ENCODE measurements at places on chromosomes 3 and 15.

DNA sequence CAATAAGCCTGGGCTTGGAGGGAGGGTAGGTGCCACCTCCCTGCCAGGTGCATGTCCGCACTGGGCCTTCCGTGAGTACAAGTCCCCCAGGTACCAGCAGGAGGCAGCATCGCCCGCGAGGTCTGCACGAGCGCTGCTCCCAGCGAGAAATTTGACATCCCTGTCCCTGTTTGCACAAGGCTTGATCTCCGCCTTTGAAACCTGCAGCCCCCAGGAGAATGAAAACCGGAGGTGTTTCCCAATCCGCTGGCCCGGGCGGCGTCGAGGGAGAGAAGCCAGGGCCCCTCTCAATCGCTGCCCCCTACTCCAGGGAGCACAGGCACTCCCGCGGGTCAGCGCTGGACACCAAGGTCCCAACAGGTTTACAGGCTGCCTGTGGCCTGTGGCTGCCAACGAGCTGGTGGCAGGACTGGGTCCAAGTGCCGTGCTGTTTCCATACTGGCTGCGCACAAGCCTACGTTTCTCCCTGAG is 961 bp downstream of the HAPLN3 start:
- no peak for DNase-seq

DNA sequence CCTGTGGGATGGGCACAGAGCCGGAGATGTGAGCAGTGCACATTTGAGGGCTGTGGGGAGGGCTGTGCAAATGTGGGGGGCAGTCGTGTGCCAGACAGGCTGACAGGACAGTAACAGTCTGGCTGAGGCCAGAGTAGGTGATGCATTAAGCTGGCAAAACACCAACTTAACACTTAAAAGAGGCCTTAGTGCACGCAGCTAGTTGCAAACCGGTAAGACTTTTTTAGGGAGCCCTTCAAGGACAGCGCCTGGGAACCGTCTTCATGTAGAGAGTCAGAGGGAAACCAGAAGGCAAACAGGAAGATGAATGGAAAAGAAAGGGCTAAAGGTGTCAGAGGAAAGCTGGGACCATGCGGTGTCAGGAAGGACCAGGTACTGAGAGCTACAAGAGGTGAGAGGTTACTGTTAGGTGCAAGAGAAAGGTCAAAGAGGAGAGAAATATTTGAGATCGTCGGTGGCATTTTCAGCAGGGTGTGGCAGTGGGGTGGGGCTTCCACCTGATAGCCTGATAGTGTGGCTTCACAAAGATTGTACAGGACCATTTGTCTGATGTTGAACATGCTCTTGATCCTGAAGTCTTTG is 30.0 kb upstream of the CHD2 start:
- peak; percentile 36 for DNase-seq

DNA sequence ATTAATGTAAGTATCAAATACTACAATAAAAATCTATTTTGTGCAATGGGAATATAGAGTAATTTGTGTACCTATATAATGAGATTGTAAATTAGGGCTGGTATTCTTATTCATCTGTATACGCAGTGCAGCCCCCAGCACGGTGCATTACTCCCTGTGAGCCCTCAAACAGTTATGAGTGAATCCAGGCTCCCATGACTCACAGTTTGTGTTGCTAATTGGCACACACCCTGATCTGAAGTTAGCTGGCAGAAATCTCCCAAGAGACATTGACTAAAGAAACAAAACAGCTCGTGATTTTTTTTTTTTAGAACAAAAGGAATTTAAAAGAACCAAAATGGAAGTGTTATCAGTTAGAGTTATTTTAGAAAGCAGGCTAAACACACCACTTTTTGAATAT is 15.7 kb downstream of the GK5 start:
- DNase-seq = no peak

DNA sequence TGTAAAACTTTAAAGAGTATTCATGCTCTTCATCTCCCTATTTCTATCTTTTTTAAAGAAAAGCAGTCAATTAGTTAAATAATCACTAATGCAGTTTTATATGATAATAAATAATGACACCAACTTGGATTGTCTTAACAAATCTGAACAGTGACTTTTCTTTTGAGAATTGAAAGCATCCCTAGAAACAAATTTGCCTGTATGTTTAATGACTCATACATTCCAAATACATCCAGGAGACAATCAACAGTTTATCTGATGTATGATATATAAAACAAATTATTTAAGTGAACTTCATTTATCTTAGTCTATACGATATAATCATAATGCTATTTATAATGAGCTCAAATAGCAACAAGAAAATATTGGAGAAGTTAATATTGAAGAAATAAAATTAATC is 78.0 kb downstream of the ALCAM start:
- no peak for DNase-seq

DNA sequence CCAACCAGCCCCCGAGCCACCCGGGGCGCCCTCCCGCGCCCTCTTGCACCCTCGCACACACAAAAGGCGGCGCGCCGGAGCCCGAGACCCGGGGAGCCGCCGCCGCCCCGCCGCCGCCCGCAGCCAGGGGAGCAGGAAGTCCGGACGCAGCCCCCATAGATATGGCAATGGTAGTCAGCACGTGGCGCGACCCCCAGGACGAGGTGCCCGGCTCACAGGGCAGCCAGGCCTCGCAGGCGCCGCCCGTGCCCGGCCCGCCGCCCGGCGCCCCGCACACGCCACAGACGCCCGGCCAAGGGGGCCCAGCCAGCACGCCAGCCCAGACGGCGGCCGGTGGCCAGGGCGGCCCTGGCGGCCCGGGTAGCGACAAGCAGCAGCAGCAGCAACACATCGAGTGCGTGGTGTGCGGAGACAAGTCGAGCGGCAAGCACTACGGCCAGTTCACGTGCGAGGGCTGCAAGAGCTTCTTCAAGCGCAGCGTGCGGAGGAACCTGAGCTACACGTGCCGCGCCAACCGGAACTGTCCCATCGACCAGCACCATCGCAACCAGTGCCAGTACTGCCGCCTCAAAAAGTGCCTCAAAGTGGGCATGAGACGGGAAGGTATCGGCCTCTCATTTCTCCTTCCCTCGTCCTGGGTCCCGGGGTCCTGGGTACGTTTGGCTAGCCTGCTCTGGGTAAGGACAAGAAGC is 1.6 kb downstream of the NR2F2 start:
- peak; percentile 67 for DNase-seq

DNA sequence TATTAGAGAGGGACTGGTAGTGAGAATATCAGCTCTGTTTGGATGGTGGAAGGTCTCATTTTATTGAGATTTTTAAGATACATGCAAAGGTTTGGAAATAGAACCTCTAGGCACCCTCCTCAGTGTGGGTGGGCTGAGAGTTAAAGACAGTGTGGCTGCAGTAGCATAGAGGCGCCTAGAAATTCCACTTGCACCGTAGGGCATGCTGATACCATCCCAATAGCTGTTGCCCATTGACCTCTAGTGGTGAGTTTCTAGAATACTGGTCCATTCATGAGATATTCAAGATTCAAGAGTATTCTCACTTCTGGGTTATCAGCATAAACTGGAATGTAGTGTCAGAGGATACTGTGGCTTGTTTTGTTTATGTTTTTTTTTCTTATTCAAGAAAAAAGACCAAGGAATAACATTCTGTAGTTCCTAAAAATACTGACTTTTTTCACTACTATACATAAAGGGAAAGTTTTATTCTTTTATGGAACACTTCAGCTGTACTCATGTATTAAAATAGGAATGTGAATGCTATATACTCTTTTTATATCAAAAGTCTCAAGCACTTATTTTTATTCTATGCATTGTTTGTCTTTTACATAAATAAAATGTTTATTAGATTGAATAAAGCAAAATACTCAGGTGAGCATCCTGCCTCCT is 87.2 kb downstream of the TGFBR2 start:
- no peak for DNase-seq

DNA sequence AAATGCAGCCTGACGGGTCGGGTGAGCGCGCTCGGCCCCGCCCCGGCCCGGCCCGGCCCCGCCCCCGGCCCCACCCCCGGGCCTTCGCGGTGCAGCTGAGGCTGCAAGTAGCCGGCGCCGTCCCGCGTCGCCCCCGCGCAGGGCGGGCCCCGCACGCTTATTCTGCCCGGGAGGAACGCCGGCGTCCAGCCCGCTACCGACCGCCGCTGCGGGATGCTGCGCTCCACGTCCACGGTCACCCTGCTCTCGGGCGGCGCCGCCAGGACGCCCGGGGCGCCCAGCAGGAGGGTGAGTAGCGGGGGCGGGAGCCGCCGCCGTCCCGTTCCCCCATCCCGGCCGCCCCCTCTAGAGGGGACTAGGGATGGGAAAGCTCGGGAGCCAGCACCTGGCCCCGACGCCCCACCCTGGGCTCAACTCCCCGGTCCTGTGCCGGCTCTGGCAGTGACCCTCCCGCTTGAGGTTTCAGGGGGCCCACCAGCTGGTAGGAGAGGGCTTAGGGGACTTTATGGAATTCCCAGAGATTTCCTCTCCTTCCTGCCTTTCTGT is at the start of gene MYZAP:
MYZAP (plus strand) TSS at position 83 of the 546 bp plus-strand sequence; CDS start at position 214, 131 bp downstream.
- DNase-seq = no peak
